Stimulated activated naive CD4-positive, alpha-beta T cell (primary cell): ENCODE measurements at places on chromosomes 11 and 22.
A peak's percentile ranks its signal among the peaks of the same experiment; 100 is the strongest.

DNA sequence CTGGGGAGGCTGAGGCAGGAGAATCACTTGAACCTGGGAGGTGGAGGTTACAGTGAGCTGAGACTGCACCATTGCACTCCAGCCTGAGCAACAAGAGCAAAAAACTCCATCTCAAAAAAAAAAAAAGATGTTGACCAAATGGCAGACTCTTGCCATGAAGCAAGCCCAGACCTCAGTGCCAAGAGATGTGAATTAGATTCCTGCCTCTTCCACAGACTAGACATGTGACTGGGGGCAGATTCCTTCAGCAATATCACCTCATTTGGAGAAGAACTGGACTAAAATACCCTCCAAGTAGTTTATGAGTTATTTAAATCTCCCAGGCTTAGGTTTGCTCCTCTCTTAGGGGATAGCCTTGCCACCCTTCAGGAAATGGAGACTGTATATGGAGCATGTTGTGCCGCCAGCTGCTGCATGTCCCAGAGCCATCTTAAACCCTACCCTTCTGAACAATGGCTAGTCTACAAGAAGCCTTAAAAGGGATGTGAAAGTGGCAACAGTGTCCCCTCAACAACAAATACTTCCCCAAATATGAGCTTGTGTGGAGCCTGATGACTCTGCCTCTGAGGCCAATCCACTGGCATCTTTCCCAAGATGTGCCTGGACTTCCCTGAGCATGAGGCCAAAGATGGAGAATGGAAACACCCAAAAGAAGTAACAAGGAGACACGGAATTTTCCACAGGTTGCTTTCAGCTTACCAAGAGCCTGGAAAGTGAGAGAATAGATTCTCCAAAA is 763 bp upstream of the MS4A7 start:
- DNase-seq: no peak

- DNase-seq: peak; percentile 62
These were observed 8.2 kb downstream of the PHF21A start for GRCh38 chr11:46112961-46113607.

- DNase-seq: no peak
These were observed 70.6 kb upstream of the TTLL12 start for GRCh38 chr22:43257549-43257948.

GRCh38 chr11:35525501-35526175 is at the start of gene PAMR1:
PAMR1 (minus strand) TSS chr11:35525616; CDS start chr11:35525585, 31 bp downstream.
- no peak for DNase-seq

DNA sequence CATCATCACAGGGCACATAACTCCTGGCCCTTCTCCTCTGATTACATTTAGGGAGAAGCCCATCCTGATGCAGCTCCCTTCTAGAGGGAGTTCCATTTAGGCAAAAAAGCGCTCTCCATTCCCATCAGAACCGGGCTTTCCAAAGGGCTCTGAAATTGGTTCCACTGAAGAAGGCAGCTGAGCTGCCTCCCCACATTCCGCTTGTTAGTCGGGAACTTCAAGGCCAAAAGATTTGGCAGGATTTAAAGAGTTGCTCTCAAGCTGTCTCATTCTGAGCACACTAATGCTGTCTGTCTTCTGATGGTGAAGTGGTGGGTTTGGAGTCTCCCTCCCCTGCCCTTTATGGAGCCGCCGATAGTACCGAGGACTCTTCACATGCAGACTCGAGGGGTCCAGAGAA is 26.6 kb upstream of the CABP7 start:
- no peak for DNase-seq

GRCh38 chr11:115217726-115218311 is 286.4 kb downstream of the CADM1 start:
- no peak for DNase-seq

DNA sequence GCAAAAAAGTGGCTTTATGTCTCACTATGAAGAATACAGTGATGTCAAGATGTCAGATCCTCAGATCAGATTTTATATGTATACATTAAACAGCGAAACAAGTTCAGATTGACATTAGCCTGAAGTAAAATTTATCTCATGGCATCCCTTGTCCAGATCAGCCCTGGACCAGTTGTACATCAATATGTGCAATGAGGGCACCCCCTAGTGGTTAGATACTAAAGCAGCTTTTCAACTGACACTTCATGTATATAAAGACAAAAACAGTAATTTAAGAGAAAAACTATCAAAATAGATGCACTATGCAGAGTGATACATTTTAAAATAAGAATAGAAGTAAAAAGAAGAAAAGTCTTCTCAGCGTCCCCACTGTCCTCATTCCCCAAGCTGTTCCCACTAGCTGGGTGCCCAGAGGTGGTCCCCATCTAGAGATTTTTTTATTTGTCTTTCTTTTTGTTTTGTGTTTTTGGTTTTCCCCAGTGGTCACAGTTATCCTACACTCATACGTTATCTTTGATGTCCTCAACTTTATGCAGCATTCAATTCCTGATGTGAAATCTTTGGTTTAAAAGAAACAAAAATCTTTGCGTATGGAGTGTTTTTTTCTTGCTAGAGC is 2193.4 kb upstream of the RAG2 start:
- DNase-seq: no peak

DNA sequence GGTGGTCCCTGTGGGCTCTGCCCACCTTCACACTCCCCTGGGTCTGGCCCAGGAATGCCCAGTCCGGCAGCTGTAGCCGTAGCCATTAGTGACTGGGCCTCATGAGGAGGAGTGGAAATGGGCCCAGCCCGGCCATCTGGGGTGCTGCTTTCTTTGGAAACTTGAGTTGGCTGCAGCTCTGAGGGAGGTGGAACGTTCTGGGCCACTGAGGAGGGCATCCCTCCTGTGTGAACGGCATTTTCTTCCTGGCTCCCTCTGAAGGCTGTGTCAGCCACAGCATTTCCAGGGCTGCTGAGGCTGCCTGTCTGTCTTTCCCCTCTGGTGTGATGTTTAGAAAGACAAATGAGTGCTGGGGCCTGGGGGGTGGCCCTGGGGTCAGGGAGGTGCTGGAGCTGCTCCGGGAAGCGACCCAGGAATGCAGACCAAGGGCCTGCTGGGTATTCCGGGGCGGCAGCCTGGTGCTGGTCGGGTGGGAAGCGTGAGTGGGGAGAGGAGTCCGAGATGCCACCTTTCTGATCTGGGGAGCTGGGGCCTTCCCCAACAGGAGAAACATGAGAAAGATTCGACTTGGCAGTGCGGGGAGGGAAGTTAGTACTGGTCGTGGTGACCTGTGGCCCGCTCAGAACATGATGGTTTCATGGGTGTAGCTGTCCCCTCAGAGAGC is 27.1 kb downstream of the PTDSS2 start:
- no peak for DNase-seq

DNA sequence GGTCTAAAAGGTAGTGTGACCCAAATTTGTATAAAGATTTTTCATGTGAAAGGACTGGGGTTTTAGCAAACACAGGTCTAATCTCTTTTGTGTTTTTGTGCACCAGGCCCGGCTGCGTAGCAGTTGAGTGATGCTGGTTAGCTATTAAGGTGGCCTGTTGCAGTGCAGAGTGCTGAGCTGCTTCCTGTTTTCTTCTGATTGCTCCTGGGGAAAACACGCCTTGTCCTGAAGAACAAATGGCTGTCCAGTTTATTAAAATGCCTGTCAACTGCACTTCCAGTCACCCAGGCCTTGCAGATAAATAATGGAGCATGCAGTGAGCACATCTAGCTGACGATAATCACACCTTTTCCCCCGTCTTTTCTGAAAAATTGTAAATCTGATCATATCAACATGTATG is 1.8 kb downstream of the SRSF8 start:
- no peak for DNase-seq

DNA sequence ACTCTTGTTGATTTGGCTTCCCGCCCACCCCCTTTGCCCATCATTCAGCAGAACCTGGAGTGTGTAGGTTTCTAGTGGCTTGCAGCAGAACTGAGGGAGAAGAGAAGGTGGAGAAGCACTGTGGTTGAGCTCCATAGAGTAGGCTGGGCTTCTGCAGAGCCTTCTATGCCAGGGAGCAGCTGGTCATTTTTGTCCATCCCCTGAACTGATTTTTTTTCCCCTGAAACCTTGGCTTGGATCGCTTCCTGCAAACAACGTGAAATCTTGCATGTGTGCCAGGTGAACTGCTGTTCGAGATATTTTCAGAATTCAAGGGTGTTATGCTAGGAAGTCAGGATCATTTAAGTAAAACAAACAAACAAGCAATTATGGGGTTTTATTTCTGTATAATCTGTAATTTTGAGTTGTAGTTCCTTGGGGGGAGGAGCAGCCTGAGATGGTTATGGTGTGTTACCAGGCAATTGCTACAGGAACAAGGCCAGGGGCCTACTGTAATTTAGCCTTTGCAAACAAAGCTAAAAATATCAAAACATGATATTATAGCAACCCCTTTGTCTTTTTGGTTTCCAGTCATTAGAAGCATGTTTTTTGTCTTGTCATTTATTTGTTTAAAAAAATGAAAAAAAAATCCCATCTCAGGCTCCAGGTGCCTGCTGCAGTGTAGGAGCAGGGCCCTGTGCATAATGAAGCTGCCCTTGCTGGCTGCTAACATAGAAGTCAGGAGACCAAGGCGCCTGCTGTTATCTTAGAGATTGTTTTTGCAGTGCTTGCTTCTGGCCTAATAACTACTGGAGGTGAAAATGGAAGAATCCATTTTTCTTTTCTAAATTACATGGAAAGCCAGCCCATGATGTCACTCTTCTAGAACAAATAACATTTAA is 152.4 kb upstream of the TTC12 start:
- no peak for DNase-seq
